HFF-Myc (cell line): ENCODE measurements at places on chromosomes 11 and 22.

- DNase-seq: no peak
These were observed 87.5 kb downstream of the RRM1 start for GRCh38 chr11:4181782-4182721.

GRCh38 chr11:9839550-9839949 is 175.7 kb downstream of the SWAP70 start:
- DNase-seq: no peak

DNA sequence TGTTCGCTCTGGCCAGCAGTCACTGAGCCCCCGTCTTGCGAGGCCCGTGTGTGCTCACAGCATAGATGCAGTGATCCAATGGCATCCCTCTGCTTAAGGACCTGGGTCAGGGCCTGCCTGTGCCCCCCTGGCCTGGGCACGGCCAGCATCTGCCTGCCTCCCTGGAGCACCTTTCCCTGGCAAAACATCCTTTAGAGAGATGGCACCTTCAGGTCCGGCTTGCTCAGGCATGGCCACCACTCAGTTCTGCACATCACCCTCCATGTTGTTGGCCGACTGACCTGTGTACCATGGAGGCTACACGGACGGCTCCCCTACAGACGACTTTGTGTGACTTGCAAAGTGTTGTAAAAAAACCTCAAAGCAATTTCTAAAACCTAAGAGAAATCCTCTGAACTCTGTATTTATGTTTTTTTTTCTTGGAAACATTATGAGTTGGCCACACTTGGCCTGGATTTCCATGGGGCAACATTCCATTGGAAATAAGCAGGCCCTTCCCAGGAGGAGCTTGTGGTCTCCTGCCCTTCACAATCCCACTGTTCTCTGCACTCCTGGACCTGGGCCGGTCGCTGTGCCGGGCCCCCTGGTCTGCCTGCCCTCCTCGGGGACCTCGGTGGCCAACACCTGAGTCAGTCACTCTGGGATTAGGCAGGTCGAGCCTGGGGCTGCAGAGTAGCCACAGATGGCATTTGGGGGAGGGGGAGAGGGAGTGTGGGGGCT is 592.4 kb downstream of the TBC1D22A start:
- DNase-seq: no peak

DNA sequence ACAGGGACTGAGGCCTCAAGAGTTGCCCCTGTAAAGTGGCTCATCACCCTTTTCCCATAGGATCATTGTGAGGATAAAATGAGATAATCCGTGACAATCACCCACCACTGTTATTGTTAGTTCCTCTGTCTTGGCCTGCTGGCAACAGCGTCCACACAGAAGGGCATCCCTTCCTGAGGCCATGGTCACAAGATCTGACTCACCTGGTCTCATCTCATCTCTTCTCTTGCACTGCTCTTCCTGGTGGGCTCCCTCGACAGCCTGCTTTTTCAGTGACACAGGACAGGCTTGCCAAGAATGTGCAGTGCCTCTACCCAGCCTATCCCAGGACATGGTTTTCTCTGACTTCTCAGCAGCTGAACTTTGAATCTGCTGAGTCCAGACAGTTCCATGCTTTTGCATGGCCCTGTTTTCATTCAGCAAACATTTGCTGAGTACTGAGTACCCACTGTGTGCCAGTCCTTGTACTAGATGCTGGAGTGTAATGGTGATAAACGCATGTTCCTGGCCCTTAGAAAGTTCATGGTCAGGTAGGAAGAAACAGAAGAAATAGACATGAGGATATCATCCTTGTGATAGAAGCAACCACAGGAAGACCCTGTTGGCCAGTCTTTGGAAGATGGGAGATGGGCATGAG is 3.3 kb downstream of the STX3 start:
- no peak for DNase-seq

GRCh38 chr11:88301488-88302140 is 35.9 kb downstream of the CTSC start:
- DNase-seq: no peak

DNA sequence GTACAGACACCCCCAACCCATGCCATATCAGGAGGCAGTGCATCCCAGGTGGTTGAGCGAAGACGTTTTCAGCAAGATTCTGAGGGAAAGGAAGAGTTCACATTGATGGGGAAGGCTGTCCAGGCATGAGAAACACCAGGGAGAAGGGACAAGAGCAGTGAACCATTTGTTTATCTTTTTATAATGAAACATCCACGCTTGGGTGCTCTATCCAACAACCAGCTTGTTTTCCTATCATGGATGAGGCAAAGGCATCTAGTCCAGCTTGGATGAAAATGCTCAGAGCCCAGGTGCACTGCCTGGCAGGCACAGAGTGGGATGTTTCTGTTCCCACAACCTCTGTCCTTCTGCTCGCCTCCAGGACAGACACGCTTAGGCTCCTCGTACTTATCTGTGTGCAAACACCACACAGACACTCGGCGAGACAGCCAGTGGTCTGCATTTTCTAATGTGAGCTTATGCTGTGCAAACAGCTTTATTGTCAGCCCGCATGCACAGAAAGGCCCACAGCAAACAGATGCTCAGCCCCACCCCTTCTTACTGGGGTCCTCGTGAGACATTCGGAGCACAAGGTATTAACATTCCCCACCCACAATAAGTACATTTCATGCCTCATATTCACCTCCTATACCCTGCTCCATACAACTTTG is 45.4 kb upstream of the NTM start:
- DNase-seq: no peak

GRCh38 chr11:101617735-101618332 is 34.0 kb upstream of the TRPC6 start:
- DNase-seq: no peak

- DNase-seq: peak; percentile 42
These were observed 40.5 kb upstream of the BIRC3 start for GRCh38 chr11:102276783-102277182.

- DNase-seq: no peak
These were observed 6.5 kb downstream of the MRPL23 start for GRCh38 chr11:1953489-1954266.

DNA sequence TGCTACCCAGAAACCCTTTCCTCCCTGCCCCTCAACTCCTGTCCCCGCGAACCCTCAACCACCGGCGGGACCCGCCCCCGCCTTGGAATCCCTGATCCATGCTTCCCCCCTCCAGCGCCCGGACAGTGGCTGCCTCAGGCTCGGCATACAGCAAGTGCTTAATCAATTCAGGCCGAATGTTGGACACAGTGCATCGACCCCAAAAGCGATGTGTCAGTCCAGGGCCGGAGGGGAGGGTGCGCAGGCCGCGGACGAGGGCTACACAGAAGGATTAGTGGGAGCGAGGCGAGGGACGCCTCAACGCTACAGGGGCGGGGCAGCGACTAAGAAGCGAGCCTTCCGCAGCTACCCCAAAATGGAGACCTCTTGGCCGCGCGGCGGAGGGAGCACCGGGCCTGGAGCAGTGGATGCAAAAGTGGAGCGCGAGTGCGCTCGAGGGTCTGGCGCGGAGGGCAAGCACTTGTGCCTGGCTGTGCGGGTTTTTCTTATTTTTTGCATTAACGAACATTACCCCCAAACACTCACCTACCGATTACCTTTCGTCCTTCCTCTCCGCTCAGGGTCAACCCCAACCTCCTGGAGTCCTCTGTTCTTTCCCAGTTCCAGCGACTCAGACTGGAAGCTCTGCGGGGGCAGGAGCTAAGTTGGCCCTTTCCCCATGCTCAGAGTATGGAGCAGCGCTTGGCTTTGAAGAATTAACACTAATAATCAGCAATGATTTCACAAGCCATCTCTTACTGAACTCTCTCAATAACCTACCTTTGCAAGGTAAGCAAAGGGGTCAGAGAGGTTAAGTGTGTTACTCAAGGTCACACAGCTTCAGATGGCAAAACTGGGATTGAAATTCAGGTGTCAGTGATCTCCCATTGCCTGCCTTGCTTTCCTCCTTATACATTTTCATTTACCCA is 30.0 kb upstream of the WNT11 start:
- DNase-seq: peak; percentile 29

DNA sequence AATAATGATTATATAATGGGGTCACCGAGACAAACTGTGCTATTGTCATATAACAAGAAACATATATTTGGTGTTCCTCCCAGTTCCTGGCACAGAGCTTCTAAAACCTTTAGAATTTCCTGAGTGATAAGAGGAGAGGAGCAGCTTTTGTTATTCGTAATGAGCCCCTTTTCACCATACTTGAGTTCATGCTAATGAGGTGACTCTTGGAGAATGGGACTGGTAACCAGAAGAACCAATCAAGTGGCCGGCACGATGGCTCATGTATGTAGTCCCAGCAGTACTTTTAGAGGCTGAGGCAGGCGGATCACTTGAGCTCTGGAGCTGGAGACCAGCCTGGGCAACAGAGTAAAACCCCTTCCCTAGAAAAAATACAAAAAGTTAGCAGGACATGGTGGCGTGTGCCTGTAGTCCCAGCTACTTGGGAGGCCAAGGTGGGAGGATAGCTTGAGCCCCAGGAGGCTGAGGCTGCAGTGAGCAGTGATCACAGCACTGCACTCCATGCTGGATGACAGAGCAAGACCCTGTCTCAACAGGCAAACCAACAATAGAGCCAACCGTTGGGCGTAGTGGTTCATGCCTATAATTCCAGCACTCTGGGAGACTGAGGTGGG is 62.7 kb upstream of the FTH1 start:
- DNase-seq: no peak

- no peak for DNase-seq
These were observed 158.9 kb downstream of the NCAM1 start for GRCh38 chr11:113119966-113120736.

DNA sequence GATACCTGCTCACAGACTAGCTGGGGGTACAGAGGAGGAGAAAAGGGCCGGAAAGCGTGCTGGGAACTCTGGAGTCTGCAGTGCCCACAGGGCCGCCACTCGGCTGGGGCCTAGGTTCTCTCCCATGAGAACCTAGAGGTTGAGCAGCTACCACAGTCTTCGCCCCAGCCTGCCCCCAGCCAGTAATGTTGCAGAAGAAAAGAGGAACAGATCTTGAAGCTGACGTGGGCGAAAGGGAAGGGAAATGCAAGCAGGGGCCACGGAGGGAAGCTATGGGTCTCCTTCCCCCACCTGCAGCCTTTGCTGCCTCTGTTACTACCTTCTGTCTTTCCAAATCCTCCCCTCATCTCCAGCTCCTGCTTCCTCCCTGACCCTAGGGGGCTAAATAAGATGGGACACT is 28.8 kb upstream of the P2RY2 start:
- DNase-seq: no peak

- DNase-seq: no peak
These were observed 27.4 kb upstream of the MALAT1 start for GRCh38 chr11:65471447-65471891.

DNA sequence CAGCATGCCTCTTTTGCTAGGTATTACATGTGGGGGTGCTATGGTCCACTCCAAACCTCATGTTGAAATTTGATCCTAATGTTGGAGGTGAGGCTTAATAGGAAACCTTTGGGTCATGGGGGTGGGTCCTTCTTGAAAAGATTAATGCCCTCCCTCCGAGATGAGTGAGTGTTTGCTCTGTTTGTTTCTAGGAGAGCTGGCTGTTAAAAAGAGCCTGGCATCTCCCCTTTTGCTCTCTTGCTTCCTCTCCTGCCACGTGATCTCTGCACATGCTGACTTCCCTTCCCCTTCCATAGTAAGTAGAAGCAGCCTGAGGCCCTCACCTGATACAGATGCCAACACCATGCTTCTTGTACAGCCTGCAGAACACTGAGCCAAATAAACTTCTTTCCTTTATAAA is 104.5 kb downstream of the FAT3 start:
- no peak for DNase-seq

- no peak for DNase-seq
These were observed 104.3 kb downstream of the EXT2 start for GRCh38 chr11:44199816-44200215.

DNA sequence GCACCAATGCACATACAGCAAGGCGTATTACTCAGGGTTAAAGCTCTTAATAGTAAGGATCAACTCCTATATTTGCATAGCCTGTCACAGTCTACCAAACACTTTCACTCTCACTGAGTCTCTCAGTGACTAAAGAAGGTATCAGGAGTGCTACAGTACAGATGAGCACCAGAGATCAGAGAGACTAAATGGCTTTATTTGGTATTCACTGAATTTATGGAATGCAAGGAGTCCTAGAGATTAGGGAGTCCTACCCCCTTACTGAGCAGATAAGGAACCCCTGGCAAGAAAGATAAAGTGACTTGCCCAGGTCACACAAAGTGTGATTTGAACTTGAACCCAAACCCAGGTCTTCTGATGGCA is 396.4 kb upstream of the CCDC90B start:
- no peak for DNase-seq

- DNase-seq: no peak
These were observed 266.1 kb downstream of the CADM1 start for GRCh38 chr11:115238086-115238485.

GRCh38 chr22:27687984-27688545 is 113.5 kb downstream of the MN1 start:
- DNase-seq: no peak

DNA sequence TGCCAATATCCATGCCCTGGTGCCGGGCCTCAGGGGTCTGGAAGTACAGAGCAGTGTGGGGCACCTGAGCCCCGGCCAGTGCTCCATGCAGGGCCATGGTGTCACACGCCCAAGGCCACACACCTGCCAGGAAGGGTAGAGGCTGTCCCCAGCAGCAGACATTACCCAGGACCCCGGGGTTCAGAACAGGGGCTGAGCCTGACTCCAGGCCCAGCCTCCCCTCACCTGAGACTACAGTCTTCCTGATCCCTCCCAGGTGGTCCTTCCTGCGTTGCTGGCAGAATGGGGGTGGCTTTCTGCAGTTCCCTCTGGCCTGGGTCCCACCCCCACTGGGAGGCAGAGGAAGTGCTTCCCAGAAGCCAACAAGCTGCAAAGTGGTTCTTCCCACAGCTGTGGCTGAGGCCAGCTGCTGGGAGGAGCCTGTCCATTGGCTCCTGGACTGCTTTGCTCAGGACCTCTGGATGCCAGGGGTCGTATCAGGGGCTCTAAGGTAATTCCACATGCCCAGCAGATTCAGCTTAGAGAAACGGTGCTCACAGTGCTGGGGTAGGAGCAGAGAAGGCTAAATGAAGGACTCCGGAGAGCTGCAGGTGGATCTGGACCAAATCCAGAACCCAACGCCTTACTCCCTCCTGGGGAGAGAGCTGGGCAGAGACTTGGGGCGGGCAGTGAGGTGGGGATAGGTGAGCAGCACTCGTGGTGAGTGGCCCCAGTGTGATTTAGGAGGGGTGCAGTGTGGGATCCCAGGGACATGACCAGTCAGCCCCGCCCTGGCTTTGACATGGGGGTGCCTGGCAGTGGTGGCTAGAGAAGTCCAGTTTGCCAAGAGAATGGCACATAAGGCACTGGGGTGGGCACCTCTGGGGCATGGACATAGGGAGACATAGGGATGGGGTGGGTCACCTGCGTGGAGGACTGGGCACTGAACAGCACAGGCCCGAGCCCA is 12.6 kb downstream of the TCIRG1 start:
- no peak for DNase-seq

DNA sequence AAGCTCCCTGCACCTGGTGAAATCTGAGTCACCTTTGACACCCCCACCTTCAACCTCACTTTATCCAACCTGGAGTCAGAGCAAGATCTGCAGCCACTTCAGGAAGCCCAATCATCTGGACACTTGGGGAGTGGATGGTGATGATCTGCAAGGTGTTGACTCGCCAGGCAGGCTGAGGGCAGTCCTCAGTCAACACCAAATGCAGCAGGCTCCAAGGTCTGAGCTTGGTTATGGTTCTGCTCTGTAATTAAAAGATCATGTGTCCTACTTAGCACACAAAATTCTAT is 446.9 kb downstream of the BRD1 start:
- DNase-seq: no peak
